ENCODE measurements at places on chromosomes 6 and 20. TPM values are rescaled to one million over a fixed set of nuclear protein-coding genes. Genes with fewer than 3 reads are reported as not detected.

DNA sequence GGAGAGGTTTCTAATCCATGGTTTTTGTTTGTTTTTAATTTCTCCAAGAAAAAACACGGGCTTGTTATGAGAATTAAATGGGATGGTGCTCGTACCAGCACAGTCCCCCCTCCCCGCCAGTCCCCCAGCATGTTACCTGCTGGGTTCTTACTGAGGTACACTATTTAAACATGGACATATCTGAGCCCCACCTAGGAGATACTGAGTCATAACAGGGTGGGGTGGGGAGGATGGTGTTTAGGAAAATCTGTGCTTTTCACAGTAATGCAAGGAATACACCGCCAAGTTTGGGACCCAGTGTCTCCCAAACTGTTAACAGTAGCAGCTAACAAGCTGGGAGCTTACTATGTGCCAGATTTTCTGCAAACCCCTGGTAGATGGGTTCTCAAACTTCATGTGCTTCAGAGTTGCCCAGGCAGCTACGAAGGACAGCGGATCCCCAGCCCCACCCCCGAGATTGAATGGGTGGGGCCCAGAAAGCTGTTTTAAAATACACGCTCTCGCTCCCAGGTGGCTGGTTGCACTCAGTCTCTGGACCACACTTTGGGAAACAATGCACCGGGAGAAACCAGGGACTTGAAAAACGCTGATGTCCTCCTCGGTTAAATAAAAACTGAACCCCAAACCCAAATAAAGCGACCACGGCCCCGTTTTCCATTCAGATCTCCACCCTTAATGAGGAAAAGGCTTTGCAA, 995 bp downstream of the ZFP64 start:
- peak; percentile 62 for DNase-seq
- no peaks in the 10 kb centered on the region for H3K27me3 ChIP-seq
- peak overlapping the region; percentile 90 for H3K27ac ChIP-seq
- peak overlapping the region; percentile 88 for H3K4me3 ChIP-seq
- peaks cover 15% of the 10 kb centered on the region for H3K4me1 ChIP-seq
- H3K36me3 ChIP-seq: peaks cover 13% of the 10 kb centered on the region

- DNase-seq: peak; percentile 43
- no peak overlapping the region for H3K27ac ChIP-seq
- no peaks in the 10 kb centered on the region for H3K27me3 ChIP-seq
- no peak overlapping the region for H3K4me3 ChIP-seq
- H3K36me3 ChIP-seq: no peaks in the 10 kb centered on the region
Measured at GRCh38 chr6:110949679-110950285, 8.7 kb upstream of the GTF3C6 start.

DNA sequence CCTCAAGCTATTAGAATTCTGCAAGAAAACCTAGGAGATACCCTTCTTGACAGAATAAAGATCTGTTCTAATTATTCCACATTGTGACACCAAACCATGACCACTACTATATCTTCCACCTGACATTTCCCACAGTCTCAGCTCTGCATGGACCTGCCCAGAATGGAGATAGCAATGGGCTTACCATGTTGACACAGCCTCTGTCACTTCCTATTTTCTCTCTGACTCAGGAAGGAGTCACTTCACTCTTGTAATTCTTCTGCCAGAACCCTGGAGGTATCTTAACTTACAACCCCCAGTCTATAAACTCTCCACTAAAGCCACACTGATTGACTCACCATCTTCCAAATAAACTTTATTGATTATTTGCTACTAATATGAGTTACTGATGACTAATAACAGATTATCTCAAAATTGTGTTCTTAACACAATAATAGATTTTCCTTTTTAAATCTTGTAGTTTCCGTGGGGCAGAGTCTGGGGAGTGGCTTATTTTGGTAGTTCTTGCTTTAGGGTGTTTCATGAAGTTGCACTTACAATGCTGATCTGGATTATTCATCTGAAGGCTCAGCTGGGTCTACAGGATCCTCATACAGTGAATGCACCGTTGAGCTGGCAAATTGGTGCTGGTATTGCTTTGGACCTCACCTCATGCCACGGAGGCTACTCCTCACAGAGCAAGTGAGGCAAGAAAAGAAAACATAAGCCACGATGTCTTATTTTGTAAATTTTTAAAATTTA, 869.9 kb downstream of the KIF16B start:
- no peak for DNase-seq
- no peaks in the 10 kb centered on the region for H3K27me3 ChIP-seq
- no peaks in the 10 kb centered on the region for H3K36me3 ChIP-seq
- no peak overlapping the region for H3K4me3 ChIP-seq

GRCh38 chr20:2421247-2421646, 40.5 kb downstream of the TGM6 start:
- no peaks in the 10 kb centered on the region for H3K36me3 ChIP-seq
- no peak for DNase-seq
- H3K27ac ChIP-seq: no peak overlapping the region
- peaks cover under 1% of the 10 kb centered on the region for H3K27me3 ChIP-seq
- no peaks in the 10 kb centered on the region for H3K4me1 ChIP-seq

DNA sequence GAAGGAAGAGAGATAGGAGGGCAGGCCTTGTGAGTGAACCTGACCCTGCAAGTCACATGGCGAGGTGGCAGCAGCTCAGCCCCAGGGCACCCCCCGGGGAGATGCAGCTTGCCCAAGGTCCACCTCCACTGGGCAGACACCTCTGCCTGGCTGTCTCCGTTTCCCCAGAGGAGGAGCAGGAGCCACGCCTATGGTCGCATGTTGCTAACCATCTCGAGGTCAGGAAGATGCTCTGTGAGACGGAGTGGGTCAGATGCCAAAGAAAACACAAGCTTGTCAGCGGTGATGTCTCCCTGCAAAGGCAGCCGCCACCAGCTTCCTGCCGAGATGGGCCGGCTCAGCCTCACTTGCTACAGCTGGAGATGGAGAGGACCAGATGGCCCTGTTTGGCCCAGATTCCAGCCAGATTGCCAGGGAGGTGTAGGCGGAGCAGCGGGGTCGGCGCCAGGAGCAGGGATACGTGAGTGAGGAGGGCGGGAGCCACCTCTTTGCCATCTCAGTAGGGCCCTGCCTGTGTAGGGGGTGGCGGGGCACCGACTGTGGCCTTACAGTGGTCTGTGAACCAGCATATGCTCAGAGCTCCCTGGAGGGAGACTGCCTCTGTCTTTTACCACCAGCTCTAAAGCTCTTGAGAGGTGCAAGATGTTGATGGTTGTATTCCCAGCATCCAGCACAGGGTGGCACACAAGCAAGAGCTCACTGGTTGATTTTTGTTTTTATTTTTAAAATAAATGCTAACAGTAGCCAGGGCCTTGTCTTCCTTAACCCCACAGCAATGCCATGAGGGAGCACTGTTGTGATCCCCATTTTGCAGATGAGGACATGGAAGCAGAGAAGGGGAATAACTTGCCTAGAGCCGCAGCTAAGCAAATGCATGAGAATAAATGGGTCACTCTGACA, 42.9 kb upstream of the FAM83D start:
- DNase-seq: no peak
- no peak overlapping the region for H3K4me3 ChIP-seq
- H3K27ac ChIP-seq: no peak overlapping the region
- peaks cover 36% of the 10 kb centered on the region for H3K27me3 ChIP-seq

DNA sequence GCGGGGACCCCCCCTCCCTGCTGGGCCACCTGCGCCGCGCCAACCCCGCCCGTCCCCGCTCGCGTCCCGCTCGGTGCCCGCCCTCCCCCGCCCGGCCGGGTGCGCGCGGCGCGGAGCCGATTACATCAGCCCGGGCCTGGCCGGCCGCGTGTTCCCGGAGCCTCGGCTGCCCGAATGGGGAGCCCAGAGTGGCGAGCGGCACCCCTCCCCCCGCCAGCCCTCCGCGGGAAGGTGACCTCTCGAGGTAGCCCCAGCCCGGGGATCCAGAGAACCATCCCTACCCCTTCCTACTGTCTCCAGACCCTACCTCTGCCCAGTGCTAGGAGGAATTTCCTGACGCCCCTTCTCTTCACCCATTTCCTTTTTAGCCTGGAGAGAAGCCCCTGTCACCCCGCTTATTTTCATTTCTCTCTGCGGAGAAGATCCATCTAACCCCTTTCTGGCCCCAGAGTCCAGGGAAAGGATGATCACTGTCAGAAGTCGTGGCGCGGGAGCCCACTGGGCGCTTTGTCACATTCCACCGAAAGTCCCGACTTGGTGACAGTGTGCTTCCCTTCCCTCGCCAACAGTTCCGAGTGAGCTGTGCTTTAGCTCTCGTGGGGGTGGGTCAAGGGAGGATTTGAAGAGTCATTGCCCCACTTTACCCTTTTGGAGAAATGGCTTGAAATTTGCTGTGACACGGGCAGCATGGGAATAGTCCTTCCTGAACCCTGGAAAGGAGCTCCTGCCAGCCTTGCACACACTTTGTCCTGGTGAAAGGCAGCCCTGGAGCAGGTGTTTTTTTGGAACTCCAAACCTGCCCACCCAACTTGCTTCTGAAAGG, 2.1 kb downstream of the VEGFA start:
- peaks cover 15% of the 10 kb centered on the region for H3K4me1 ChIP-seq
- no peaks in the 10 kb centered on the region for H3K27me3 ChIP-seq
- peak; percentile 67 for DNase-seq
- H3K36me3 ChIP-seq: peaks cover 30% of the 10 kb centered on the region
- H3K27ac ChIP-seq: peak overlapping the region; percentile 98

DNA sequence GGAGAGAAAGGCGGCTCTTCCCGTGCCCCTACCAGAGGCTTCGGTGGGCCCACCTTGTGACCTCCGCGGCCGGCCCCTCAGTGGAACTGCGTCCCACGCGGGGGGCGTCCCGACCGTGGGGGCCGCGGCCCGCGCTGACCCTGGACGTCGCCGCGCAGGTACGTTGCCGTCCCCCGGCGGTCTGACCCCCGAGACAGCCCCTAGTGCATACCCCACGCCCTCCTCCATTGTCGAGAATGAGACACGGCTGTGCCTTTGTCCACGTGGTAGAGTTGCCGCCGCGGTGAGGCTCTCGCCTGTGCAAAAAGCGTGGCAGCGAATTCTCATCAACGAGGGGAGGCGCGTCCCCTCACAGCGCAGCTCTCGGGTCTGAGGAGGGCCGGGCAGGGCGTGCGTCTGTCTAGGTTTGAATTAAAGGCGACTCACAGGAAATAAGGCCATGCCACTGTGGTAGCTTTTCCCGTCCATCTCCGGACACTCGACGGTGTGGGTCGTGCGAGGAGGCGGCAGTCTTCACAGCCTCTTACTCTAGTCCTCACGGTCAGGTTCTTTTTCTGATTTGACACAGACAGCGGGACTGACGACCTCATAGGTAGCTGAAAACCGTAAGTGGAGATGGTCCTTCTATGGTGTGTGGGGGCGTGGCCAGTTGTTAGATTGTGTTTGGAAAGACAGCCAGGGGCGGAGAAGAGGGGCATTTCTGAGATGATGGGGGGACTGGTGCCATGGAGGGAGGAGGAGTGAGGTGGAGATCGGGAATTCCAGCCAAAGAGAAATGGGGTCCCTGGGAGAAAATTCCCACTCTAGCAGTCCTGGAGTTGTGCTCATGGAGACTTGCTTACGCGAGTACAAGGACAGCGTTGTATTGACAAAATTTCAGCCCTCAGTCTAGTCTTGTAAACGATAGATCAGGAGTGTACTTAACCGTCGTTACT, 580 bp downstream of the NXT1 start:
- peaks cover 24% of the 10 kb centered on the region for H3K36me3 ChIP-seq
- DNase-seq: peak; percentile 58
- peaks cover 10% of the 10 kb centered on the region for H3K4me1 ChIP-seq

DNA sequence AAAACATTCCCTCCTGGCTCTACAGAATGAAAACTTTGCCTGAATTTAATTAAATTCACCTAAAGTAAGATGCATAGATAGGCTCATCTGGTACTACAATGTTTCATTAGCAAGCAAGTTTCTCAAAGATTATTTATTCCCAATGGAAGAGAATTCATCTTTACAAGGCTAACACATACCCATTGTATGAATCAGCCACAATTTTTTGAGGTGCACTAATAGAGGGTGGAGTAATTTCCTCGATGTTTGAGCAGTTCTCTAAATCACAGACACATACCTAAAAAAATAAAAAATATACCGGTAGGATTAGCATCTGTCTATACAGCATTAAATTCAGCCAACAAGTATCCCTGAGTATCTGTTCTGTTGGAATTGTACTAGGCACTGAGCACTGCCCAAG, 32.7 kb downstream of the ROS1 start:
- H3K36me3 ChIP-seq: no peaks in the 10 kb centered on the region
- no peak overlapping the region for H3K4me3 ChIP-seq
- H3K27ac ChIP-seq: no peak overlapping the region
- H3K4me1 ChIP-seq: no peaks in the 10 kb centered on the region

DNA sequence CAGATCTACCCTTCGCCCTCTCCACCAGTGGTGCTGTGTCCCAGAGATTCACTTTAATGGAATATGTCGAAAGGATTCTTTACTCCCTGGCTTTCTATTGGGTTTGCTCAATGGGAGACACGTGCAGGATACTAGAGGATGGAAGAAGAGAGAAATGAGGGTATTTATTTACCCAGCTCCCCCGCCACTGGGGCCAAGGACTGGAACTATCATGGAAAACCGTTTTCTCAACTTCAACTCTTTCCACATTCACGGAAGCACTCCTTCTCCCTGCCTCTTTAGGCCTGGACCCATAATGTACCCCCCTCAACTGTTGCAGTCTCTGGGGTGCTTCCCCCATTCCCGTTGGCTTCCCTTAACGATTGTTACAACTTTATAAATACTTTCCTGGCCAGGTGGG, 26.6 kb upstream of the RALY start:
- H3K27me3 ChIP-seq: no peaks in the 10 kb centered on the region
- H3K4me3 ChIP-seq: no peak overlapping the region
- no peaks in the 10 kb centered on the region for H3K4me1 ChIP-seq
- no peak overlapping the region for H3K27ac ChIP-seq
- no peak for DNase-seq
- H3K36me3 ChIP-seq: no peaks in the 10 kb centered on the region

- peaks cover 14% of the 10 kb centered on the region for H3K4me1 ChIP-seq
- H3K27ac ChIP-seq: peak overlapping the region; percentile 89
- DNase-seq: peak; percentile 73
Measured at GRCh38 chr6:36853325-36853724, 14.1 kb upstream of the CPNE5 start.

DNA sequence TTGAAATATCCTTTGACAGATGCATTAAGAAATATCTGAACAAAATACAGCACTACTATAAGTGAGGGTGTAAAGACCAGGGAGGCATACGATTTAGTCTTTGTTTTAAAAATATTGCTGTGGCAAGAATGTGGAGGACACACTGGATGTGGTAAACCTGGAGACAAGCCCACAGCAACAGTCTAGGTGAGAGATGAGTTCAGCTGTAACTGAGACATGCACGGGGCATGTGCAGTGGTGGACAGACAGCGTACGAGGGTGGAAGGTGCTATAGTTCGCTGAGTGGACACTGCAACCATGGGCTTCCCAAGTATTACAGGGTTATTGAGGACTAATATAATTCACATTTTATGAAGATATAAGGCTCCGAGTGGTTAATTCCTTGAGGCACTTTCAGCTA, 1.8 kb downstream of the NANP start:
- H3K27me3 ChIP-seq: no peaks in the 10 kb centered on the region
- H3K27ac ChIP-seq: peak overlapping the region; percentile 93
- H3K4me1 ChIP-seq: peaks cover 8% of the 10 kb centered on the region
- H3K36me3 ChIP-seq: peaks cover 8% of the 10 kb centered on the region
- H3K4me3 ChIP-seq: peak overlapping the region; percentile 98

Gene TINAG
- not detected for total RNA-seq

Gene C6orf132
- total RNA-seq: 0.04 TPM

Gene GSTA1
- not detected for total RNA-seq

Gene RNASET2
- 11.9 TPM for total RNA-seq

All from A673 (cell line).